ENCODE measurements at places on chromosomes 1 and 21. TPM values are rescaled to one million over a fixed set of nuclear protein-coding genes. Genes with fewer than 3 reads are reported as not detected.

EGLN1 gene
- total RNA-seq, result 35.1 TPM

MSH4 gene
- not detected for total RNA-seq

PGBD2 gene
- total RNA-seq, result 3.1 TPM

MYCL gene
- not detected for total RNA-seq

FCRL6 gene
- not detected for total RNA-seq

DLGAP3 gene
- total RNA-seq, result 0.12 TPM

GBP1 gene
- total RNA-seq, result 14.0 TPM

UBXN10 gene
- not detected for total RNA-seq

GATAD2B gene
- 20.6 TPM for total RNA-seq

KRTAP20-4 gene
- not detected for total RNA-seq

KLF17 gene
- total RNA-seq, result not detected

PLD5 gene
- total RNA-seq, result not detected

CITED4 gene
- 4.3 TPM for total RNA-seq

MYOCOS gene
- total RNA-seq, result not detected

KIF14 gene
- 0.44 TPM for total RNA-seq

KCNK2 gene
- total RNA-seq, result 0.31 TPM

TFF2 gene
- not detected for total RNA-seq

LCE3A gene
- not detected for total RNA-seq

IL6R gene
- total RNA-seq, result 15.4 TPM

LPAR3 gene
- not detected for total RNA-seq

TAGLN2 gene
- total RNA-seq, result 285 TPM

TLCD4 gene
- total RNA-seq, result 0.78 TPM

ANKRD65 gene
- 0.20 TPM for total RNA-seq

PEX11B gene
- 22.8 TPM for total RNA-seq

LINGO4 gene
- total RNA-seq, result not detected

TSPAN1 gene
- 0.29 TPM for total RNA-seq

F5 gene
- total RNA-seq, result not detected

NBPF20 gene
- total RNA-seq, result 3.2 TPM

PRPF38B gene
- 14.6 TPM for total RNA-seq

SPATA21 gene
- total RNA-seq, result not detected

PCSK9 gene
- 0.31 TPM for total RNA-seq

HTR6 gene
- total RNA-seq, result not detected

EXO1 gene
- 0.24 TPM for total RNA-seq

ACTL8 gene
- not detected for total RNA-seq

COL9A2 gene
- 1.1 TPM for total RNA-seq

AIRE gene
- not detected for total RNA-seq

AMY2A gene
- not detected for total RNA-seq

PGLYRP4 gene
- total RNA-seq, result not detected

NEGR1 gene
- 5.6 TPM for total RNA-seq

MFSD2A gene
- total RNA-seq, result 1.1 TPM

GPATCH3 gene
- total RNA-seq, result 9.1 TPM

RGS13 gene
- not detected for total RNA-seq

ST6GALNAC3 gene
- 0.88 TPM for total RNA-seq

IFI44 gene
- 14.6 TPM for total RNA-seq

NUP210L gene
- not detected for total RNA-seq

DIRAS3 gene
- 6.2 TPM for total RNA-seq

EDN2 gene
- not detected for total RNA-seq

XCL2 gene
- total RNA-seq, result not detected

MPL gene
- not detected for total RNA-seq

GBP6 gene
- not detected for total RNA-seq

ZNF644 gene
- total RNA-seq, result 26.6 TPM

C1orf105 gene
- total RNA-seq, result not detected

CYP4X1 gene
- 13.3 TPM for total RNA-seq

CLDN19 gene
- not detected for total RNA-seq

RNU1-4 gene
- total RNA-seq, result under 0.01 TPM

ATP1A4 gene
- not detected for total RNA-seq

PROK1 gene
- not detected for total RNA-seq
